ENCODE measurements at places on chromosomes 3 and 15. TPM values are rescaled to one million over a fixed set of nuclear protein-coding genes. Genes with fewer than 3 reads are reported as not detected.
A peak's percentile ranks its signal among the peaks of the same experiment; 100 is the strongest.

The WNT7A gene
- not detected for total RNA-seq

The ALG1L2 gene
- total RNA-seq, result not detected

The ROBO2 gene
- total RNA-seq, result 0.11 TPM

The ILDR1 gene
- total RNA-seq, result not detected

The LRRC3B gene
- total RNA-seq, result 0.43 TPM

The ZNF502 gene
- total RNA-seq, result 3.9 TPM

The TMC3 gene
- not detected for total RNA-seq

The SERPINI2 gene
- total RNA-seq, result 0.46 TPM

The TRPM1 gene
- total RNA-seq, result not detected

The ROPN1 gene
- total RNA-seq, result not detected

The RNU6-1 gene
- total RNA-seq, result not detected

The PCLAF gene
- total RNA-seq, result 0.19 TPM

The WDR49 gene
- total RNA-seq, result 3.4 TPM

The MCF2L2 gene
- total RNA-seq, result 1.1 TPM

The TMEM40 gene
- 0.54 TPM for total RNA-seq

GRCh38 chr3:174125267-174125824, 727.8 kb downstream of the NLGN1 start:
- DNase-seq, result no peak

- no peak for DNase-seq
Measured at GRCh38 chr3:102400766-102401165, 34.0 kb upstream of the ZPLD1 start.

DNA sequence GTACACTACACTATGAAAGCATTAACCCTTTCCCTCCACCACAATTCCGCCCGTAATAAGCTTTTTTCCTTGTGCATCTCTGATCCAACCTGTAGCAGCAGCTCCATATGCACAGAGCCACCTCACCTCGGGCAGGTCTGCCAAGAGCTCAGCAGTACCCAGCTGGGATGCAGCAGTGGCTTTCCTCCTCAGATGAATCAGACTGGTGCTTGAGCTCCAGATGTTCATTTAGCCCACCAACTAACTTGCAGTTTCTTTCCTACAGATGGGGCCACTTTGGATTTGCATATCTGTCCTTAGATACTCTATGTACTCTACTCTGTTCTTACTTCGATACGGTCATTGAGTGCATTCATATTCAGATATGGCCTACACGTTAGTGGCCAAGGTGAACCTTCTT, 14.8 kb upstream of the FSIP1 start:
- no peak for DNase-seq

GRCh38 chr15:39969002-39969394, 35.1 kb downstream of the EIF2AK4 start:
- DNase-seq, result no peak

DNA sequence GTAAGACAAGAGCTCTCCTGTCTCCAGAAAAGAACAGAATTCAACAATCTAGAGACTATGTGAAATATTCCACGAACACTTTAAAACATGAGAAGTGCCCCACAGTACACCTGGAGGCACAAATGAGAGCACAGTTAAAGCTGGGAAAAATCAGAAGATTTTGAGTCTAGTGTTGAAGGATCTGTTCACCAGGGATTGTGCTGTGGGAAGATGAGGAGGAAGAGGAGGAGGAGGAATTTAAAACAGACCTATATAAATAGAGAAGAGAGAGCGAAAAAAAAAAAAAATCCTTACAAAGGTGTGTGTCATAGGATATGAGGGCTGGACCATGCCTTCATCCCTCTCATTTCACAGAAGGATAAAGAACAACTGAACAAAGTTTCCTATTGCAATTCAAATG, 361.0 kb upstream of the SEMA6D start:
- DNase-seq, result no peak

DNA sequence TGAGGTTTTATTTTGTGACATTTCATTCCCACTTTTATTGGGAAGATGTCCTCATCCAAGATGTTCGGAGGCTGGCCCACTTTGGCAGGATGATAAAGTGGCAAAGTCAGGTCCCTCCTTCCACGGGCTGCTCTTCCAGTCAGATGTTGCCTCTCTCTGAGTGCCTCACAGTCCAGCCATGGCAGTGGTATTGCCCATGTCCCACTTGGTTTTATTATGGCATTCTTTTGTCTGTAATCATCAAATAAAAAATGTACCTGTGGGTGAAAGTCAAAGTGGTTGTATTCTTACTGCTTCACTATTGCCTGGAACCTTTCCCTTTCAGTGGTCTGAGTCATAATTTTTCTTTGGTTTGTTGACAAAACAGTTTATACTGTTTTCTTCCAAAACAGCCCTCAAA, 20.2 kb downstream of the ARNT2 start:
- DNase-seq, result no peak

GRCh38 chr3:126664591-126665214, 9.8 kb upstream of the TXNRD3 start:
- no peak for DNase-seq

DNA sequence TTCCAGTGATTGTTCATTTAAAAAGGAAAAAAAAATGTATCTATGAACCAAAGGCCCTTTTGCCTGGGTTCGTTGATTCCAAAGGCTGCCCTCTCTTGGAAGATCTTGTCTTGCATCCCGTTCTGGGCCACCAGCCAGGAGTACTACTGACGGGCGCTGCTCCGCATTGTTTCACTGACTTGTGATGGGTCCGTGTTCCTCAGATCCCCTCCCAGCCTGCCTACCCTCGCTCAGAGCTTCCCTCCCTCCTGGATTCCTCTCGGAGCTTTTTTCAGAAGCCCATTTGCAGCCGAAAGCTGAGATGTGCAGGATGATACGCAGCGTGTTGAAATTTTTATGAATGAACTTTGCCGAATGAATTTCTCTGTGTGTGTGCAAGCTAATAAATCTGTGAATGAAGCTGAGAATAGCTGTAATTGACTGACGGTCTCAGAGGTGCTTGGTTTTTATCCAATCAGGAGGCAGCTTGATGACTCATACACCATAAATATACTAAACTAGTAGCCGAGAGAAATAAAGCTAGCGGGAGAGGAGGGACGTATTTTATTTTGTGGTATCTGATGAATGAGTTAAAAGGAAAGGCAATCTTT, at the start of gene SHC4:
Gene SHC4, minus strand, starts transcription at position 396 of the 590 bp plus-strand sequence. CDS start 904 bp downstream, outside the sequence.
- DNase-seq, result peak; percentile 77

DNA sequence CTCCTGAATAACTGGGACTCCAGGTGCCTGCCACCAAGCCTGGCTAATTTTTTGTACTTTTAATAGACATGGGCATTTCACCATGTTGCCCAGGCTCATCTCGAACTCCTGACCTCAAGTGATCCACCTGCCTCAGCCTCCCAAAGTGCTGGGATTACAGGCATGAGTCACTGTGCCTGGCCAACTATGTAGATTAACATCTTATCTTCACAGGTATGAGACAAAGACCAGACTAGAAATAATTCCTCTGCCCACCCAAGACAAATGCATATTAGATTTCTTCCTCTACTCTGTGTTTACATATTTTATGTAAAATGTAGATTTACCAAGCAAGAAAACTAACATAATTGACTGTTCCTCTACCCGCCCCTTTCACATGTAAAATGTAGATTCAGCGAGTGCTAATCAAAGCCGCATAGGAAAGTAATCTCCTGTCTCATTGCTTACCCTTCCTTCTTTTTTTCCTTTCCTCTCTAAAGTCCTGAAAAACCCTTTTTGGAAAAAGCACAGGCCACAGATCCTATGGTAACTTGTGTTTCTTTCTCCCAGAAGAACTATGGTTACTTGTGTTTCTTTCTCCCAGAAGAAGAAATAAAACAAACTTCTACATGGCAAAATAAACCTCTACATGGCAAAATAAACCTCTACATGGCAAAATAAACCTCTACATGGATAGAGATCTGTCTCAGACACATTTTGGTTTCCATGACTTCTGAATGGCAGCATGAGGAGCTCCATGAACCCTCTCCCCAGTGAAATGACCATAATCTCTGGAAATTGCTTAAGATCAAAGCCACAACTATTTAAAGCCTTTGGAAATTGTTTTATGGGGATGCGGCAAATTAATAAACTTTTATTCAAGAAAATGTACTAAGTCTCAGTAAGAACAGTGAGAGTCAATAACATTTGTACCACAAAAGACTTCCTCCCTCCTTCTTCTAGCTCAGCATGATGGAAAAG, 9.1 kb upstream of the ABHD2 start:
- no peak for DNase-seq

GRCh38 chr15:59736181-59736580, 47.1 kb upstream of the BNIP2 start:
- DNase-seq, result no peak

GRCh38 chr3:102237181-102237580, 197.6 kb upstream of the ZPLD1 start:
- DNase-seq, result no peak

- no peak for DNase-seq
Measured at GRCh38 chr3:78917536-78917935, 850.3 kb downstream of the ROBO1 start.

GRCh38 chr3:71917545-71917944, 132.6 kb upstream of the PROK2 start:
- DNase-seq, result no peak

GRCh38 chr3:122353215-122353614, 28.2 kb downstream of the CSTA start:
- DNase-seq, result no peak

DNA sequence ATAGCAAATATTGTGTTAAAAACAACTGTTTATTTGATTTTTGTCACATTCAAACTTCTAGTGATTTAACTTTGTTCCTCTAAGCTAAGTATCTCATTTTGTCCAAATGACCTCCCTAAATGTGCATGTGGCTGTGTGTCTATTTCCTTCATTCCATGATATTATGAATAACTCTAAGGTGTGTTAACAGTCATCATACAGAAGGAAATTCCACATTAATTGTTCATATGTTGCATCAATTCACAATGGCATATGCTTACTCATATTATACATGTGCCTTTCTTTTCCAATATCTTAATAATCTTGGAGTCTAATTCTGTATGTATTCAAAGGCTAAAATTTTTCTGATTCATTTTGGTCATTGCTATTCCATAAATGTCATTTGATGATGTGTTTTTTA, 186.4 kb downstream of the WDR72 start:
- no peak for DNase-seq

- no peak for DNase-seq
Measured at GRCh38 chr3:81743096-81744025, 18.1 kb downstream of the GBE1 start.

GRCh38 chr15:82159922-82160321, 102.6 kb downstream of the EFL1 start:
- no peak for DNase-seq

DNA sequence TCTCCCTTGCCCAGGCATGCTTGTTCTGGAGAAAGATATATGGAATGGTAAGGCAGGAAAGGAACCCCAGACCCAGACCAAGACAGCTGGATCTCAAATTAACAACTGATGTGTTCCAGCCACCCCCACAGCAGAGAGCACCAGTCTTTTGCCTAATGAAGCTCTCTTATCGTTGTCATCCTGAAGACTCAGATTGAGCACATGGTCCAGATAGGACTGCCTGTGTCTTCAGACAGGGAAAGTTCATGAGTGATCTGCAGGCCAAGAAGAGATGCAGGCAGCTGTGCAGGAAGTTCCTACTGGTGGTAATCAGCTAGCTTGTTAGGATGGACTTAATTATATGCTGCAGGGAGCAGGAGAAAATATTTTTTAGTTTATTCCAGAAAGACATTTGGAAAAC, 53.3 kb downstream of the PPP2R3A start:
- no peak for DNase-seq

DNA sequence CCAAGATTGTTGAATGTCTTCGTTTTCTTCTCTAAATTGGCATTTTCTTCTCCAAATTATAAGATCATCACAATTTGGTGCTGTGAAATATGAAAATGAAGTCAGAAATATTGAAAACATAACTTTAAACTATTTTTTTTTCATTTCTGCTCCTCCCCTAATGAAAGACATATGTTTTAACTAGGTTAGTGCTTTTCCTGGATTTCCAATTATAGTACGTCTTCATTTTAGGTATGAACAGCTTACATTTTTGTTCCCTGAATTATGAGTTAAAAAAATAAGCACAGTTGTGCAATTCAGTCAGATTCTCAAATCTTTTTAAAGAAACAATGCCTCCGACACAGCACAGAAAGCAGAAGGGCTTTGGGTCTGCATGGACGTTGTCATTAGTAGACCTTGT, 83.5 kb upstream of the CFAP20DC start:
- no peak for DNase-seq

- no peak for DNase-seq
Measured at GRCh38 chr3:120459196-120459595, 8.4 kb upstream of the FSTL1 start.

DNA sequence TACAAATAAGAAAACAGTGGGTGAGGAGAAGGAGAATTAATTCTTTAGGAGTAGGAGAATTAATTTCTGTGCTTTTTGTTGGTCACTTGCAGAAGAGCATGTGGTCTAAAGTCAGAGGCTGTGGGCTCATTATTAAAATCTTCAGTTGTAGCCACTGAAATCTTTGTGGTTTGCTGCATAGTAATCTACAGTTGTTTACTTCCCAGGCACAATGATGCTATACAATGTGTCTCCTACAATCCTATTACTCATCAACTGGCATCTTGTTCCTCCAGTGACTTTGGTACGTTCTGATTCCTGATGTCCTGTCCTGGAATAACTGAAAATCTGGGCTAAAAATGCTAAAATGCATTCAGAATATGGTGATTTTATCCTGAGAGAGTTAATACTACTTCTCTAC, 21.0 kb downstream of the IFT122 start:
- DNase-seq, result no peak

DNA sequence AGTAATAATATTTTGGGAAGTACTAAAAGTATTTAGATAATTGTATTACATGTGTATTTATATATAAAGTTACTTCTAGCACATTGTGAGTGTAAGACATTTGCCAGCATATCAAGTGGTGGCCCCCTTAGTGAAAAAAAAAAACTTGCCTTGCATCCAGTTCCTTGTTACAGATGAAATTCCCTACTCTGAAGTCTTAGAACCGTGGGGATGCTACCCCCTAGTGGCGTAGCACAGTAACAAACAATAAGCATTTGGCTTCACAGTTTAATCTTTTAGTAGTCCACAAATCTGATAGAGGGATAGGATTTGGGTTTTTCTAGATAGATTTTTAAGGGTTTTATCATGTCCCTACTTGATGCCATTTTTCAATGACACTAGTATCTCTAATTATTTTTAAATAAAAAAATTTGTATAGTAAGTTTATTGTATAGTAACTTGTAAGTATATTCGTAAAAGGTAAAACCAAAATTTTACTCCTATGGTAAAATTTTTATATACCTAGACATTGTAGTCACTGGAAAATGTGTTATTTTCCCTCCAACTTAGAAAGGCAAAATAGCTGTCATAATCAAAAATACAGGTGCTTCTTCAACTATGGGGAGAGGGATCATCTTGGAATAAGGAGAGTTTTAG, 14.3 kb downstream of the SMC4 start:
- no peak for DNase-seq

GRCh38 chr3:13544951-13545651, 3.8 kb upstream of the FBLN2 start:
- no peak for DNase-seq

- no peak for DNase-seq
Measured at GRCh38 chr15:50149090-50149489, 30.1 kb upstream of the ATP8B4 start.

- peak; percentile 87 for DNase-seq
Measured at GRCh38 chr3:20054549-20054987, 14.3 kb downstream of the KAT2B start.

GRCh38 chr3:188546835-188547670, 393.1 kb downstream of the LPP start:
- no peak for DNase-seq

- no peak for DNase-seq
Measured at GRCh38 chr15:45776772-45777171, 141.9 kb downstream of the SQOR start.

- DNase-seq, result no peak
Measured at GRCh38 chr3:174376346-174376745, 482.8 kb upstream of the NAALADL2 start.
